ENCODE measurements at places on chromosomes 11 and 22.

- peak; percentile 24 for DNase-seq
Measured at GRCh38 chr11:88508759-88509581, 171.4 kb upstream of the CTSC start.

GRCh38 chr11:116871248-116871647 lies 33.8 kb upstream of the APOA1 start:
- DNase-seq = no peak

GRCh38 chr22:43481568-43482317 lies 69.9 kb downstream of the MPPED1 start:
- peak; percentile 9 for DNase-seq

GRCh38 chr22:45738206-45738605 lies 66.6 kb downstream of the ATXN10 start:
- DNase-seq = no peak

- DNase-seq = no peak
Measured at GRCh38 chr11:114098927-114099326, 39.4 kb downstream of the ZBTB16 start.

GRCh38 chr11:10382518-10382917 lies 72.5 kb upstream of the AMPD3 start:
- DNase-seq = no peak

- no peak for DNase-seq
Measured at GRCh38 chr11:125465701-125466100, 30.4 kb downstream of the FEZ1 start.

DNA sequence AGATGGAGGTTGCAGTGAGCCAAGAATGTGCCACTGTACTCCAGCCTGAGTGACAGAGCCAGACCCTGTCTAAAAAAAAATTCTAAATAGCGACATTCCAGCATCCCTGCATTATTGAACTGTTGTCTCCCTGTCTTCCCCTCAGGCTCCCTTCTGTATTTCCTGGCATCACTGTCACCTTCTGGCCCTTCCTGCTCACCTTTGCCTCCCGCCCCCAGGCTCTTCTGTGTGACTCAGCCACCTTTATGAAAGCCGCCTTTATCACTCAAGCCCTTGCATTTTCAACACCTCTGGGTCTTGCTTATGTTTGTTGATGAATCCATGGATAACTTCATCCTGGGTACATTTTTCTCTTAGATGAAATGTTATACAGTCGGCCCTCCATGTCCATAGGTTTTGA lies 21.1 kb downstream of the UBASH3B start:
- DNase-seq = no peak

DNA sequence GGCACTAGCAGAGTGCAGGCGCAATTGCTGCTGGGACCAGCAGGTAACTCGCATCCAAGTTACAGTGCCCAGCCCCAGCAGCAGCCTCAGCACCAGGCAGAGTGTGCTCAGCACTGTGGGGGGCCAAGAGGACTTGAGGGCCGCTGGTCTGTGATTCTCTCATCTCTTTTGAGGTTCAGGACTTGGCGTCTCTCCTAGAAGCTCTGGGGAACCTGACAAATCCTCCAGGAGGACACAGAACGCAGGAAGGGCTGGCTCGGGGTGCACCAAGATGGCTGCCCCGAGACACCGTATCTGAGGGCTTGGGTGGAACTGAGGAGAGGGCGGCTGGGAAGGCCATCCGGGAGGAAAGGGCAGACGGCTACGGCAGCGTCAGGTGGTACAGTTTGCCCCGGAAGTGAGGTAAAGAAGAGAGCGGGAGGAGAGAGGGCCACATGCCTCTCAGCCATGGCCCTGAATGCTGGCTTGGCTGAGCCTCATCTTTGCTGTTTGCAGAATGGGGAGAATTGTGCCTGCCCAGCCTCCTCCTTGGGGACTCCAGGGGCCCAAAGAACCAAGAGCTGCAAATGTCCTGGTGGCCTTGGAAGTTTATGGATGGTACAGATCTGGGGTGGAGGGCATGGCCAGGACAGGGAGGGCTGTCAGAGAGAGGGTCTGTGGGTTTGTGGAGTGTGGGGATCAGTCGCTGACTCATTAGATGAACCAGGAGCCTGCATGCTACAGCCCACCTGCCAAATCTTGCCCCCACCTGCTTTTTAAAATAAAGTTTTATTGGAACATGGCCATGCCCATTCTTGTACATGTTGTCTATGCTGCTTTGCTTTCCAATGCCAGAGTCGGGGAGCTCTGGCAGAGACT lies 78.0 kb downstream of the MYEOV start:
- DNase-seq = no peak

GRCh38 chr11:65588199-65589054 lies 7.2 kb downstream of the KCNK7 start:
- peak; percentile 89 for DNase-seq

DNA sequence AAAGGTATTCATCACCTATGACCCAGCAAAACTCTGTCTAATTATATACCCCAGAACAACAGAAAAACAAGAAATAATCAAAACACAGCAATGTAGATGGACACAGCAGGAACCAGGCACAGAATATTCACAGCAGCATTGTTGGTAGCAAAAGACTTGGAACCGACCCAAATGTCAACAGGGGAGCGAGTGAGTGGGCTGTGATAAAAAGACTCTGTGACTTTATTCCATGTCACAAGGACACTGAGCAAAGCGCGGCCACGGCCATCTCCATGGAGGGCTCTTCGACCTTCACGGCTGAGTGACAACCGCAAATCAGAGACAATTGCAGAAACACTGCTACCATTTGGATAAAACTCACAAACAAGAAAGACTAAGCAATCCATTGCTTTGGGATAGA lies 1373.1 kb downstream of the TBC1D22A start:
- DNase-seq = no peak

GRCh38 chr11:8383627-8384026 lies 119.9 kb upstream of the LMO1 start:
- no peak for DNase-seq

DNA sequence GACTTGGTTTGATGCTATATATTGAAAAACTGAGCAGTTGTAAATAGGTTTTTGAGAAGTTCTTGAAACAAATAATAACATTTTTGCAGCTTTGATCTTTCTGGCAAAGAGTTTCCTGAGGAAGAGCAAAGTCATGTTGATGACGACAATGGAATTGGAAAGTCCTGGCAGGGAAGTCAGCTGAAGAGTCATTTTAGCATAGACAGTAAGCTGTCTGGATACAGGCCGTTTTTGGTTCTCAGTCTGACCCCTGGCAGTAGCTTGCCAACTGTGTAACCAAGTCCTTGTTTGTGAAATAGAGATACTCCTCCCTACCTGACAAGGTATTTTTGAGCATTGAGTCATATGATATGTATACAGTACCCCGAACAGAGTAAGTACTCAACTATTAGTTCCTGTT lies 193.3 kb downstream of the C11orf91 start:
- DNase-seq = no peak

DNA sequence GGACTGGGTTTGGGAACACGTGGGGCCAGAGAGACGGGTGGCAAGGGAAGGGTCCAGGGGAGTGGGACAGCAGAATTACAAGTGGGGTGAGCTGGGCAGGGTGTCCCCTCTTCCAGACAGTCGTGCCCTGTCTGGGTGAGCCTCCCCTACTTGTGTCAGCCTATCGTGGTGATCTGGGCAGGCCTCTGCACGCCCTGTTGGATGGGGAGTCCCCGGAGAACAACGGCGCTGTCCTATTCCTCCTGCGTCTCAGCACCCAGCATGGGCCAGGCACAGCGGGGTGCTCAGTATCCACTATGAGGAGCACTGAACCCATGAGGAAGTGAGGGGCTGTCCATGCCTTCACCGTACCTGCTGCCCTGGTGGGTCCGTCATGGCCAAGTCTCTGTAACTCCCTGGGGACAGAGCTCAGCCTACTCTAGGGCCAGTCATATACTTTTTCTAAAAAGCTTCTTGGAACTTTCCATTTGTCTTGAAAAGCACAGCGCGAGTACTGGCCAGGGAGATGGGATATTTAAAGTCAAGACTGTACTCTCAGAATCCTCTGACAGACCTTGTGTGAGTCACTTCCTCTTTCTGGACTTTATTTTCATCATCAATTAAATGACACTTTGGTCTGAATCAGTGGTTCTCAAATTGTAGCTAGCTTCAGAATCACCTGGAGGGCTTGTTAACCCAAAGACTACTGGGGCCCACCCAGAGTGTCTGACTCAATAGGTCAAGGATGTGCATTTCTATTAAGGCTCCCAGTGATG lies 81.7 kb upstream of the NECTIN1 start:
- DNase-seq = no peak

DNA sequence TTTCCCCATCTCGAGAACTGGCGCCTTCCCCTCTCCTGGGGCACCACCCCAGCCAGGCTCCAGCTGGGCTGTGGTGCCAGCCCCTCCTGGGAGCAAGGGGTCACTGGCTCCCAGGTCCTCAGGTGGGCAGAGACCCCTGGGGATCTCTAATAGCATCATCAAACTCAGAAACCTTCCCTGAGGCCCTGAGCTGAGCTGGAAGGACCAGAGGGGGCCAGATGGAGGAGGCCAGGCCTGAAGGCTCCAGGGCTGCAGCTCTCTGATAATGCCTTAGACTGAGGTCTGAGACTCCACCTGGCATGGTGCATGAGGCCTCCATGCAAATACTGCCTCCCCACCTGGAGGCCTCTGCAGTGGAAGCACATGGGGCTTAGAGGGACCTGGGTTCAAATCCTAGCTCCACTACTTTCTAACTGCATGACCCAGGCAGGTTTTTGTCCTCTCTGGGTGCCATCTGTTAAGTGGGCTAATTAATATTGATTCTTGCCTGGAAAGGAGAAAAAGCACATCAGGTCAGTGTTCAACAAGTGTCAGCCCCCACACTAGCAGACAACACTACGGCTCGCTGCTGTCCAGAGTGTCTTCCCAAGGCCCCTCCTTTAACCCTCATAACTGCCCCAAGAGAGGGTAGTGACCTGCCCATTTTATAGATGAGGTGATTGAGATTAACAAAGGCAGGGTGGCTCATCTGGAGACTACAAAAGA lies 1.5 kb downstream of the MAPK8IP1 start:
- DNase-seq = no peak

DNA sequence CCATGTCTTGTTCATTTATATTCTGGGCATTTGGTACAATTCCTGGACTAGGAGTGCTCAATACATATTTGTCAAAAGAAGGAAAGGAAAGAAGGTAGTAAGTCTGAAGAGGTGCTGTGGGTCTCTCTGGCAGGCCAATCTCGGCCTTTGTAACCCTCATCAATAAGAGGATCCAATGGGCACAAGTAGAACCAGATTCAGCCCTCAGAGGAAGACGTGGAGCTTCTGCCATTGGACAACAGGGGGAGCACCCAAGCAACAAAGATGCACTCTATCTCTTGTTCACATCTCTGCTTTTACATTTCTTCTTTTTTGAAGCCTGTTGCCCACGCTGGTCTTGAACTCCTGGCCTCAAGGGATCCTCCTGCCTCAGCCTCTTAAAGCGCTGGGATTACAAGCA lies 2.2 kb upstream of the VPS11 start:
- DNase-seq = peak; percentile 59

DNA sequence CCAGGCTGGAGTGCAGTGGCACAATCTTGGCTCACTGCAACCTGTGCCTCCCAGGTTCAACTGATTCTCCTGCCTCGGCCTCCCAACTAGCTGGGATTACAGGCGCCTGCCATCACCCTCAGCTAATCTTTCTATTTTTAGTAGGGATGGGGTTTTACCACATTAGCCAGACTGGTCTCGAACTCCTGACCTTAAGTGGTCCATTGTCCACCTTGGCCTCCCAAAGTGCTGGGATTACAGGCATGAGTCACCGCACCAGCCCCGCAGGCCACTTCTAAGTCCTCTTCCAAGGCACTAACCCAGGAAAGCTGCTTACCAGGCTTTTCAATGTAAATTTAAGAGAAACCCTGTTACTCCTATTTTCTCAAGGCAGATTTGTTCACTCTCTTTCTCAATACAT lies 50.4 kb downstream of the DENND5A start:
- no peak for DNase-seq
